Mucosa of gallbladder (tissue), 1 donor: ENCODE measurements at places on chromosomes 12 and 14. TPM values are rescaled to one million over a fixed set of nuclear protein-coding genes. Genes with fewer than 3 reads are reported as not detected.

DNA sequence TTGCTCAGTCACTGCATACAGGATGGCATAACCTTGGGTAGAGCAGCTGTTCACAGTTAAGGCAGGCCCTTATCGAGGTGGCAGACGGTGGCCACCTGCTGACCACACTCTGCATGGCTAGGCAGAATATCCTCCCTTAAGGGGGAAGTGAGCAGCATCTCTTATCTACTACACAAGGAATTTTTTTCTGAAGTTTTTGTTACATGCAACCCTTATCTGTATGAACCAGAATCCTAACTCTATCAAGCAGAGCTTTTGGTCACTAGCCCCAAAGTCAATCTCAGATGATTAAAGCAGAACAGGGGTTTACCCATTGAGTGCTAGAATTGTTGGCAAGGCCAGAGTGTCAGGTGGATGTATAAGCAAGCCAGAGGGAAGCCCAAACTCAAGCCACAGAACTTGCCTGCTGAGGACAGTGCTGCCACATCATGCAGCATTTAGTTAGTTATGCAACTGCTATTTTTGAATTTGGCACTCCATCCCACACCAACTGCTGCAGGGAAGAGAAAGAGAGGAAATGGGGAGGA, 192.8 kb downstream of the TBX5 start:
- no peak for DNase-seq

GRCh38 chr12:57838594-57839302, 7.8 kb downstream of the CTDSP2 start:
- DNase-seq = no peak

DNA sequence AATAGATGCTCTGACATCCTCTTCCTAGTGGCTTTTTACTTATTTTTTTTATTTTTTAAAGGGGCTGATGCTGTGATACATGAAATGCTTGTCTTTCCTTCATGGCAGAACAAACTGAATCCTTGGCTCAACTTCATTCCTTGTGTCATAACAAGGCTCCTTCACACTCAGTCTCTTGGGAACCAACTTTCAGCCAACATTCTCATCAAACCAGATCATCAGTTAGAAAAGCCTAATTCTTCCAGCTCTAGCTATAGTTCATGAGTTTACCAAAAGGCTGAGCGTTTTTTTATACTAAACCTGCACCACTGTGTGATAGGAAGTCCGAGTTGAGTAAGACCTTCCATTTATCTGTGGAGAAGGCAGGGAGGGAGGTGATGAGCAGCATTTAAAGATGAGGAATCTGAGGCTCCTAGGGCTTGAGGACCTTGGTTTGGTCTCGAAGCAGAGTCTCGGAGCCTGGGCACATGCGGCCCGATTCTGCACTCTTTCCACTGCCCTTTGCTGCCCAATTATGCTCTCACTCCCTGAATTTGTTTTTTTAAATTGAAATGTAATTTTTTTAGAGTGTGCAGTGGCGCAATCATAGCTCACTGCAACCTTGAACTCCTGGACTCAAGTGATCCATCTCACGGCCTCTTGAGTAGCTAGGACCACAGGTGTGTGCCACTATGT, 8.2 kb downstream of the GPRC5D start:
- no peak for DNase-seq

TAS2R10 gene
- total RNA-seq = 0.92 TPM

- no peak for DNase-seq
Observed at GRCh38 chr12:71445071-71445470, 5.5 kb downstream of the LGR5 start.

DNA sequence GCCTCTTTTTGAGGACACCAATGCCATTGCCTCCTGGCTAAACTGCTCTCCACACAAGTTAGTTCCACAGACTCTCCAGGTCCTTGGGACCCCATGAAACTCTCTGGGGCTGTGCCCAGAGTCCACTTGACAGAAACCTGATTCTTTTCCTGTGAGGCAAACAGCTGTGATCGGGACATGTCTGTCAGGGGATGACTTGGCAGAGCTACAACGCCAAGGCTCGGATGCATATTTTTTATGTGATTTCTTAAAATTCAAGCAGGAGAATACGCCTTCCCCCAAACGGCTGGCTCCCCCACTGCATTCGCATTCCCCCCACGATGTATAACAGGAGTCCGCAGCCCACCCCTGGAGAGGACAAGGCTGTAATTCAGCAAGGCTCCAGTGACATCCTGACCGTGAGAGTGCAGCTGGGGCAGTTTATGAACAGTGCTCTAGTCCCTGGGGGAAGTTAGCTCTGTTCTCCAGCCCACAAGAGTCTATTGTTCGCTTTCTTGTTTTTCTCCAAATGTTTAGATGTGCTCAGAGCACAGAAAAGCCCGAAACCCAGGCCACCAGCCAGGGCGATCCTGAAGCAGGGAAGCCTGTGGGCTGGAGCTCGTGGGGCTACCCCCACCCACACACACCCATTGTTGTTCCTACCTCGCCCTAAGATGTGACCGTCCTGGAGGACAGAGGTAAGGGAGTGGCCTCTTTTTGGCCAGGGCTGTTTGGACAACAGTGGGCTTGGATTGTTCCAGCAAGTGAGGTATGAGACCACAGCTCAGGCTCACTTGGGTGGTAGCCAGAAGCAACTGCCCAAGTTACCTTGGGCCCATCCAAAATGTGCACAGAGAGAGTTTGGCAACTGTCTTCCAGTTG, 159.5 kb downstream of the ZFP36L1 start:
- DNase-seq = peak; percentile 10
